ENCODE measurements at places on chromosomes 12 and 14.

- no peak for DNase-seq
These were observed 661.2 kb downstream of the SLC16A7 start for GRCh38 chr12:60257063-60257462.

DNA sequence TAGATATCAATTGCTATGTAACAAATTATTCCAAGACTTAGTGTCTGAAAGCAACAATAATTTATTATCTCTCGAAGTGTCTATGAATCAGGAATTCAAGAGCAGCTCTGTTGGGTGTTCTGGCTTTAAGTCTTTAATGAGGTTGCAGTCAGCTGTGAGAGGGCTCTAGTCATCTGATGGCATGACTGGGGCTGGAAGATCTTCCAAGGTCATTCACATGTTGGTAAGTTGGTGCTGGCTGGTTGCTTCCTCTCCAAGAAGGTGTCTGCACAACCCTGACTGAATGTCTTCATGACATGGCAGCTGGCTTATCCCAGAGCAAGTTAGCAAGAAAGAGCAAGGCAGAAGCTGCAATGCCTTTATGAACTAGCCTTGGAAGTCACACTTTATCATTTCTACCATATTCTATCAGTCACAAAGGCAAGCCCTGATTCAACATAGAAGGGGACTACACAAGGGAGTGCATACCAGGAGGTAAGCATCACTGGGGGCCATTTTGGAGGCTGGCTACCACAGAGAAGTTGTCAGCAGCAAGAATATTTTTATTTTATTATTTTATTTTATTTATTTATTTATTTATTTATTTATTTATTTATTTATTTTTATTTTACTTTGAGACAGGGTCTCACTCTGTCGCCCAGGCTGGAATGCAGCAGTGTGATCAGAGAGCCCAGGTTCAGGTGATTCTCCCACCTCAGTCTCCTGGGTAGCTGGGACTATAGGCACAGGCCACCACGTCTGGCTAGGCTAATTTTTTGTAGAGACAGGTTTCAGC, 7.6 kb upstream of the SLC38A2 start:
- no peak for DNase-seq

GRCh38 chr14:31263485-31264133, 56.0 kb upstream of the HECTD1 start:
- DNase-seq, result no peak

- no peak for DNase-seq
These were observed 30.9 kb downstream of the SPPL3 start for GRCh38 chr12:120873226-120873625.

DNA sequence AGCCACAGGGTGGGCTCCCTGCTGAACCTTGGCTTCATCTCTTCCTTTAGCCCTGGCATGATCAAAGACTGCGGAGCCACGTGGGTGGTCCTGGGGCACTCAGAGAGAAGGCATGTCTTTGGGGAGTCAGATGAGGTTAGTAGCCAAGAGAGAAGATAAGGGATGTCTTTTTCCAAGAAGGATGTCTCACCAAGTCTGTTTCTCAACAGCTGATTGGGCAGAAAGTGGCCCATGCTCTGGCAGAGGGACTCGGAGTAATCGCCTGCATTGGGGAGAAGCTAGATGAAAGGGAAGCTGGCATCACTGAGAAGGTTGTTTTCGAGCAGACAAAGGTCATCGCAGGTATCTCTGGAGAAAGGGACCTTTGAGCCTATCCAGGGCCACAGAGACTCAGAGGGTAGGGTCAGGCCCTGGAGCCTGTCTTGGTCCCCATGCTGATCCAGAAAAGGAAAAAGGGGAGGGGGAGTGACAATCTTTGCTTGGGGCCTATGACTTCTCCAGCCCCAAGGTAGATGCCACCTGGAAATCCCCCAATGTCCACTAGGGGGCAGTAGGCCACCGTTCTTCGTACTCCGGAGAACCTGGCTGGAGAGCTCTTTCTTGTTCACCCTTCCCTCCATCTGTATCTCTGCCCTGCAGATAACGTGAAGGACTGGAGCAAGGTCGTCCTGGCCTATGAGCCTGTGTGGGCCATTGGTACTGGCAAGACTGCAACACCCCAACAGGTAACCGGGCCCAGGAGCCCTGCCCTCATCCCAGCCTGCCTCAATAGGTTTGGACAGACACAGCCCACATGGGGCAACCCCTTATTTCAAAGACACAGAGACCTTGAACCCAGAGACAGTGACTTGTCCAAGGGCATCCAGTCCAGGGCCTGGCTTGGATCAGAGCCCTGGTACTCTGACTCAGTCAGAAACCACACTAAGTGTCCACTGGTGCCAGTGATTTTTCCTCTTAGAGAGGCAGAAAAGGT, 2.0 kb downstream of the TPI1 start:
- DNase-seq, result peak; percentile 87

- peak; percentile 31 for DNase-seq
These were observed 53.6 kb downstream of the ARF6 start for GRCh38 chr14:49946320-49947141.

GRCh38 chr14:92717571-92718042, 30.8 kb downstream of the LGMN start:
- no peak for DNase-seq

- DNase-seq, result no peak
These were observed 71.6 kb downstream of the SCAF11 start for GRCh38 chr12:45918818-45919217.

DNA sequence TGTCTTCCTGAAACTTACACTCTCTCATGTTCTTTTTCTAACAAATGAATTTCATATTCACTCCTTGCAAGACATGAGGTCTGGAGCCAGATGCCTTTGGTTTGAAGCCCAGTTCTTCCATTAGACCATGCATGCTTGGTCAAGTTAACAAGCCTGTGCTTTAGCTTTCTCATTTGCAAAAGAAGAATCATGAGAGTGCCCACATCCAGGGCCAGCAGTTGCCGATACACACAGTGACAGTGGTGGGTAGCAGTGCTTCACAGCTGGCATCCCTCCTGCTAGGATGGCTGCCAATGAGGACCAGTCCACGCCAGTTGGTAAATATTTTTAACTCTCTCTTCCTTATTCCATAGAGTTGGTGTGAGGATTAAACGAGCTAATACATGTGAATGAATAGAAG, 163.1 kb downstream of the PHLDA1 start:
- no peak for DNase-seq

DNA sequence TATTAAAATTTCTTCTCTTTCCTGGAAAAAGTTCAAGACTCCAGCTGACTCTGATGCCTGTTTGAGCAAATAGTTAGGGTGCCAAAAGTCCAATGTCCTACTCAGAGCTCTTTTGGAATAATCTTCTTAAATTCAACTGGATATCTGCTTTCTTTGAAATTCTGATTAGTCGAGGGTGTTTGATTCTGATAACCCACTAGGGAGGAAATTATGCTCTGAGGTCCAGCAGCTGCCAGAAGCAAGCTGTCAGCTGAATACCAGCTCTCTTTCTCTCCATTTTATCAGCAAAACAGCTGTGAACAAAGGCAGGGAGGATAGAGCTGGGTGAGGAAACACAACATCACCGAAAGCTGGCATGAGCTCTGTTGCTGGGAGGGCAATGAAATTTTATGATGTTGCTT, 141.5 kb downstream of the CAND1 start:
- no peak for DNase-seq

- DNase-seq, result peak; percentile 40
These were observed at the start of gene TBX3 for GRCh38 chr12:114684098-114684869. TBX3 (minus strand) TSS chr12:114684175; CDS start chr12:114683200, 975 bp downstream.

- no peak for DNase-seq
These were observed 33.9 kb upstream of the LDHB start for GRCh38 chr12:21691515-21691914.

GRCh38 chr12:3935078-3935477, 61.9 kb upstream of the PARP11 start:
- no peak for DNase-seq

DNA sequence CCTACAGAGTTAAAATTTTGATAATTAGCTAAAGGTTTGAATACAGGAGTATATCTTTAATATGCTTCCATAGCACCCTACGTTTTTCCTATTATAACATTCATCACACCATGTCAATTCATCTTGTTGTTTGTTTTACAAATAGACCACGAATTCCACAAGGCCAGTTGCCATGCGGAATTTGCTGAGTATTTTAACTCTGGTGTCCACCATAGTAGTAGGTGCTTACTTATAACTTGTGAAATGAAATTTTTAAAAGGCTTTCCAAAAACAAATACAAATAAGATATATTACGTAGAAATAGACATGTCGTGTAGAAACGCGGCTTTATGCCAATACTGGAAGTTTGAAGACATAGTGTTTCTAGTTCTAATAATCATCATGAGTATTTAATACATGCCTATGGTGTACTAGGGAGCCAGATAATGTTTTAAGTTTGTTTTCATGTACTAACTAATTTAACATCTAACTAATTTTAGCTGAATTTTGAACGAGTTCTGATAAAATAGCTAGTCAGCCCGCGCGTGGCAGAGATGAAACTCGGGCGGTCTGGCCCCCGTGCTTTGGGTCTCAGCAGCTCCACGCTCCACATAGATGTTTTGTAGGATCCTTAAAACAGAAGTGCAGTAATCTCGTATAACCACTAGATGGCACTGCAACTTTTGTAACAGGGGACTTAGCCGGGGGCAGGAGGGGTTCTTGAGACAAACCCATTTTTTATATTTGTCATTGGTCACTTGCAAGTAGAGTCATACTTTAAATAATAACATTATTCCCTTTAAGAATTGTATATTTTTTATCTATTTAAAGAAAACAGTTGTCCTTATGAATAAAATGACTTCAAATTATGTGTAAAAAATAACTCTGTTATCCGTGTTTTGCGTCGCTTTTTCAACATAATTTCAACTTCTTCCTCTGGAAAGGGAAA, 10.2 kb downstream of the CD69 start:
- peak; percentile 45 for DNase-seq

DNA sequence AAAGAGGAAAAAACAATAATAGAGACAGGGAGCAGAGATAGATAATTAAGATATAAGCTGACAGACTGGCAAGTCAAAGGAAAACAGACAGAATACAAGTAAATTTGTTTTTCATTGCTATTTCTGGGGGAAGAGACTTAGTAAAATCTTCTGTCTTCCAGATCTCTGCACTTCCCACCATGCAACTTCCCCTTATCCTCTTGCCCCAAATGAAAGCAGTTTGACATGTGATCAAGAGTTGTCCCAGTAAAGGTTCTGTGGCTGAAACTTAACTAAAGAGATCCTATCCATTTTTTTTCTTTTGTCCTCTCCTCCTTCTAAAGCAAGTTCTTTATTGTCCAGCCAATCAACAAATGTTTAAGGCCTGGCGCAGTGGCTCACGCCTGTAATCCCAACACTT, 1.5 kb upstream of the MLF2 start:
- DNase-seq, result no peak

DNA sequence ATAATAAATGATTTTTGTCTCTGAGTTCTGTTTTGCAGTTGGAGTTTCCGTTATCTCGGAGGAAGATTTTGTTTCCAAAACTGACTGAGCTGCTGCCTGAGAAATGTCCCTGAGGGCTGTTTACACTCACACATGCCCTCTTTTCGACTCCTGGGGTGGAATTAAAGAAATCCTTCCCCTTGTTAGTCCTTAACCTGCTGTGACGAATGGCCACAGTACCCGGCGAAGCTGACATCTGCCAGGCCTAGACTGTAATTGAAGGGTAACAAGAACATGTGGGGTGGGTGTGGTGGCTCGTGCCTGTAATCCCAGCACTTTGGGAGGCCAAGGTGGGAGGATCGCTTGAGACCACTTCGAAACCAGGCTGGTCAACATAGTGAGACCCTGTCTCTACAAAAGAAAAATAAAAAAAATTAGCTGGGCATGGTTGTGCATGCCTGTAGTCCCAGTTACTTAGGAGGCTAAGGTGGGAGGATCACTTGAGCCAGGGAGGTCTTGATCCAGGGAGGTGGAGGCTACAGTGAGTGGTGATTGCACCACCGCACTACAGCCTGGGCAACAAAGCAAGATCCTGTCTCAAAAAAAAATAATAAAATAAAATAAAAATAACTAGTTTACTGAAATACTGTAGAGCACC, 8.4 kb downstream of the OASL start:
- no peak for DNase-seq

GRCh38 chr12:3795066-3795465, 42.2 kb upstream of the CRACR2A start:
- no peak for DNase-seq

DNA sequence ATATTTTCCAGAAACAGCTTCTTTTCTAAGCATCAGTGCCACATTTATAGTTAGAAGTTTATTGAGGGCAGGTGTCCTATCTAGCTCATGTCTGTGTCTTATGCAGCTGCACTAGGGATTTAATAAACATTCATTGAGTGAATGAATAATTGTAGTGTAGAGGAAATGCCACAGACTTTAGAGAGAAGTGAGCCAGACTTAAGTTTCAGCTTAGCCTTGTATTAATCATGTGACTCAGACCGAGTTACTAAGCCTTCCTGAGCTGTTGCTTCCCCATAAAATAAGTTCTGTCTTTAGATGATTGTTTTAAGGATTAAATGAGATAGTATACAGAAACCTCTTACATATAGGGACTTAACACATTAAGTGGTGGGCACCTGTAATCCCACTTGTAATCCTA, 236.1 kb upstream of the DDHD1 start:
- DNase-seq, result no peak

- DNase-seq, result no peak
These were observed 4.4 kb downstream of the RNF10 start for GRCh38 chr12:120538281-120539156.

DNA sequence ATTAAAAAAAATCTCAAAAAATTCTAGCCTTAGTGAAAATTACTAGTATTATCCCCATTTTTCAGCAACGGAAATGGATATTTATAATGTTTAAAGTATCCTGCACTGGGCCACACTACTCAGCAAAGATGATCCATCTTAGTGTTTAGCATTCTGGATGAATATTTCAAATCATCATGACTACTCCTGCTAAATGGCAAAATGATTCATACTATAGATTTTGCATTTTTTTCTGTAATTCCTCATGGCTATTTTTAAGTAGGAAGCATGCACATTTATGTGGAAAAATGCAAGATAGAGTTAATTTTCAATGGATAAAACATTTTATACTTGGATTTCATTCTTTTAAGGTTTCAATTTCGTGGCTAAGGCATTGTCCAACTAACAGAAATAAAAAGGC, 59.6 kb downstream of the LRFN5 start:
- no peak for DNase-seq

- peak; percentile 93 for DNase-seq
These were observed at the start of gene DCAF5 for GRCh38 chr14:69152902-69153151. DCAF5 (minus strand) TSS chr14:69153119; CDS start chr14:69152978, 141 bp downstream.

- DNase-seq, result no peak
These were observed 2.0 kb downstream of the RMST start for GRCh38 chr12:97464385-97465321.

GRCh38 chr12:19191563-19191962, 62.0 kb downstream of the PLEKHA5 start:
- DNase-seq, result no peak

Data from activated naive CD4-positive, alpha-beta T cell treated with Interleukin-2 at 50 U/mL for 16 hours (primary cell).